Stimulated activated CD4-positive, alpha-beta T cell treated with anti-CD3 and anti-CD28 coated beads, Interleukin-1b, Interleukin-23, amount 100 ng/mL, for 48 hours (primary cell): ENCODE measurements at places on chromosomes 12 and 14.

DNA sequence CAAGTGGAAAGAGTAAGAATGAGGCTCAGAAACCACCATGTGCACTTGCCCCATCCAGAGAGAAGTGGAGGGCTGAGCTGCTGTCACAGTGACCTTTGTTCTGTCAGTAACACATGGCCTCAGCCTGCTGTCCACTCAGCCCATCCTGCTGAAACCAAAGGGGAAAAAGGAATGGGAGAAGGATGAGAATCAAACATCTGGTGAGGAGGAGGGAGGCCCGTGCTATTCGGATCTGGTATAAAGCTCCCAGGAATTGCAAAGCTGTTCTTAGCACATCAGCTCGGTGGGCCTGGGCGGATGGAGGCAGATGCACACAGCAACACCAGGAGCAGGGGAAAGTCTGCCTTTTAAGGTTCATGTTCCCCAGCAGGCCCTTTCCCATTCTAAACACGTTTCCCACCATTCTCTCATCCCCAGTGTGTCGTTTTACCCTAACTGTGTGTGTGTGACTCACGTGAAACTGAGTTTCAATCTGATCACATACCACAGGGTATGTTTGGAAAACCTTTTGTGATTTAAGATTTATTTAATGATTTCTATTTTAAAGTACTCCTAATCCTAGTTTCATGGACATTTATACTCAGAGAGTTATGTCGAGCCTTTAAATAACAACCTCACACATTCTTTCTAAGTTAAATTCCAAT is 36.8 kb downstream of the RTRAF start:
- no peak for DNase-seq

GRCh38 chr14:59438195-59438647 is 27.0 kb downstream of the GPR135 start:
- no peak for DNase-seq

DNA sequence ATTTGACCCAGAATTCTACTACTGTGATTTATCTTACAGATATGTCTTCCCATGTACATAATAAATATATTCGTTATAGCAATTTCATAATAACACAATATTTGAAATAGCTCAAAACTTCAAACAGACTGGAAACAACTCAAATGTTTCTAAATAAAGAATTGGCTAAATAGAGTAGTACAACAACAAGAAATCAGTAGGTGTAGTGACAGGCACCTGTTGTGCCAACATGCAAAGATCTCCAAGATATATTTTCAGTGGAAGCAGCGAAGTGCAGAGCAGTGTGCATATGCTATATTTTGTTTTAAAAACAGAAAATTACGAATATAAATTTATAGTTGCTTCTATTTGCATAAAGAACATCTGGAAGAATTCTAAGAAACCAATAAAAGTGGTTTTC is 60.9 kb downstream of the GRIP1 start:
- DNase-seq: no peak

GRCh38 chr14:66359500-66359899 is 126.7 kb upstream of the CCDC196 start:
- no peak for DNase-seq

DNA sequence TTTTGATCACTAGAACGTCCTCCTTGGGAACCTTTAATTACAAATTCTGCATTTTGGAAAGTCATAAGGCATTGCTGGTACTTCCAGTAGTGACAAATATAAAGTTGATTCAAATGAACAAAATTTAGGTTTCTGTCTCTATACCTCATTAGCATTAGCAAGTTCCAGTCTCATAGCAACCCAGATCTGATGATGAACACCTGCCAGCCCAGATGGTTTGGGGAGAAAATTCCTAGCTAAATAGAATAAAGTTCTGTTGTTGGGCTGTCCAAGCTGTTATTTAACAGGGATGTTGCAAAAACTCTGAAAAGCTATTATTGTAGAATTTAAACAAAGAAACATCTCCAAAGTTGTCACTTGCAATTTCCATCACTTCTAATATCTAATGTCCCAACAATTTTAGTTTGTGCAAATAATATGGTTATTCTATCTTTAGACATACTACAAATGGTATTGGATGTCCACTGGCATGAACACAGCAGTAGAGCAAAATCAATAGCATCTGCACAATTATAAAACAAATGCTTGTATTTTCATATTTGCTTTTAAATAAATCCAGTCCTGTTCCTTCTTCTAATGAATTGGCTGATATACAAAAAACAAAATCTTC is 299.4 kb downstream of the SLC16A7 start:
- no peak for DNase-seq

DNA sequence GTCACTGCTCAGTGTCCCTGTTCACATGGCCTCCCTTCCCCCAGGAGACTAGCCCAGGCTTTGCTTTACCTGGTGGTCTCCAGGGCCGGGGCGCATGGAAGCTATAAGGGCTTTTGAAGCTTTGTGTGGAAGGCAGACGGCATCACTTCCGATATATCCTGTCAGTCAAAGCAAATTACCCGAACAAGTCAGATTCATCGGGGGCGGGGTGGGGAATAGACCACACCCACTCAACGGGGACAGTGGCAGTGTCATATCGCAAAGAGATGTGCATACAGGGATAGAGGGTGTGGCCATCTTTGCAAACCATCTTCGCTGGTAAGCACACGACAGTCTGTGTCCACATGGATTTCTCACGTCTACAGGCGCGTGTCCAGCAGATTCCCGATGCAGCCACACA is 127.3 kb downstream of the GLT1D1 start:
- no peak for DNase-seq

DNA sequence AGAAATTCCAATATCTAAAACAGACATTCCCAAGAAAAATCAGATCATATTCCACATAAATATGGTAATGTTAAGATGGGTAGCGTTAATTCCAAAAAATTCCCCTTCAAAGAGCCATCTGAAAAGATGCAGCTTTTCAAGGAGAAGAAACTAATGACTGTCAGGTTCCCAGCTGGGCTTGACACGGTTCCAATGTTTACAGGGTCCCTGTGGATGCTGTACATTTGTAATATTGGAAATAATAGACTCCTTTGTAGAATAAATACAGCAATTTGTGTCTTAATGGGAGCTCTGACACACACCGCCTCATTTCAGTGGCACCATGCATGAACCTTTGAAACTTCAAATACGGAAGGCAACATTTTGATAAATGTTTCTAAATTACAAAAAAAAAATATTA is 140.6 kb downstream of the ITPR2 start:
- DNase-seq: no peak

DNA sequence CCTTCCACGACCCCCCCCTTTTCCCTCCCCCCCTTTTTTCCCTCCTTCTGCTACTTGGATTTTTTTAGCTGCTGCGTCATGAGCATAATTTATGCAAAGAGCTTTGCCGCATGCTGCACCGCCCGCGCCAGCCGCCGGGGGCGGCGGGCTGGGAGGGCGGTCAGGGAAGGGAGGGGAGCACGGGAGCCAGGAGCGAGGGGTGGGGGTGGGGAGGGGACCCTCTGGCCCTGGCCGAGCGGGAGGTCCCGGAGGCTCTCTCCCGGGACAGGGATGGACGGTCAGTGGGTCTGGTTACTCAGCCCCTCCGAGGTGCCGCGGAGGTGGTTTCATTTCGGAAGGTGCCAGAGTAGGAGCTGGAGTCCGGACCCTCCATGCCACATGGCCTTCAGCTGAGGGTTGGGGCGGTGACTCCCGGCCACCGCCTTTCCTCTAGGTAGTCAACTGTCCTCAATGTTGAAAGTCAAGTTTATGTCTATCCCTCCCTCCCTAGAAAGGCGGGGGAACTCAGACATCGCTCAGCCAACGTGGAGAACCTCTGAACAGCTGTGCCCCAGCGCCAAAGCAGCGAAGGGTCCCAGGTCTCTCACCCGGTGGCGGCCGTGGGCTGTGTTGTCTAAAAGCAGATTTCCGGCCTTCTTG is at the start of gene POU6F1:
TSS of gene POU6F1 (minus strand) at position 95 of the 639 bp plus-strand sequence. CDS start 11,226 bp downstream, outside the sequence.
- peak; percentile 63 for DNase-seq

- no peak for DNase-seq
Observed at GRCh38 chr14:64450255-64450654, 15.0 kb upstream of the AKAP5 start.

DNA sequence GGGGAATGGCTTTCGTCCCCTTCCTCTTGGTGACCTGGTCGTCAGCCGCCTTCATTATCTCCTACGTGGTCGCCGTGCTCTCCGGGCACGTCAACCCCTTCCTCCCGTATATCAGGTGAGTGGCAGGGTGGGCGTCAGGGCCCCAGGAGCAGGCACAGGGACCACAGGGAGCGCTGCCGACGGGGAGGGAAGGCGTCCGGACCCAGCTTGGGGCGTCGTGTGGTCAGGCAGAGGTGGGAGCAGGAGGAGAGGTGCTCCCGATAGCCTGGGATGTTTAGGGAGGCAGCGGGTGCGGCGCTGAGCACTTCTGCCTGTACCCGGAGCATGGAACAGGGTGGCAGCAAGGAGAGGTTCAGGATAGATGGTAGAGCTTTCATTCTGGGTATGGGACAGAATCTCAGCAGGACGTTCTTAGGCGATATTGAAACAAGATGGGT is 444 bp downstream of the DRAM1 start:
- DNase-seq: no peak

DNA sequence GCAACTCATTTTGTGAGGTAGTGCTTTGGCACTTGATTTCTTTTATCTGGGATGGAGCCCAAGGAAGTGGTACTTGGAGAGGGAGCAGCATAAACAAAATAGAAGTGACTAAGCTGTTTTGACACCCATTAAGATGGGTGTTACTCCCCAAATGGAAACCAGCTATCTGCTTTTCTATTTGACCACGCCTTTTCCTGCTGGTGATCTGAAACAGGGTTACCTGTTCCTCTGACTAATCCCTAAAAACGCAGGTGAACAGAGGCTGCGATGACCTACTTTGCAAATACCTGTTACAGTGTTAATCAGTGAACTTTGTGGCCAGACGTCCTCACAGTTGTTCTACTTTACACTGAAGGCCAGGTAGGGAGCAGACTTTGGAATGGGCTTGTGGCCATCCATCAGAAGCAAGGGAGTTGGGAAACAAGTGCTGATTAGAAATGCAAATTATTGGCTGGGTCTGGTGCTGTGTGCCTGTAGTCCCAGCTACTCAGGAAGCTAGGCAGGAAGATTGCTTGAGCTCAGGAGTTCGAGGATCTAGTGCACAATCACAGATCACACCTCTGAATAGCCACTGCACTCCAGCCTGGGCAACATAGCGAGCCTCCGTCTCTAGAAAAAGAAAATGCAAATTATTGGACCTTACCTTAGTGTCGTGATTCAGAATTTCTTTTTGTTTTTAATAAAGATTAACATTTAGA is 58.3 kb upstream of the HECTD1 start:
- DNase-seq: no peak

DNA sequence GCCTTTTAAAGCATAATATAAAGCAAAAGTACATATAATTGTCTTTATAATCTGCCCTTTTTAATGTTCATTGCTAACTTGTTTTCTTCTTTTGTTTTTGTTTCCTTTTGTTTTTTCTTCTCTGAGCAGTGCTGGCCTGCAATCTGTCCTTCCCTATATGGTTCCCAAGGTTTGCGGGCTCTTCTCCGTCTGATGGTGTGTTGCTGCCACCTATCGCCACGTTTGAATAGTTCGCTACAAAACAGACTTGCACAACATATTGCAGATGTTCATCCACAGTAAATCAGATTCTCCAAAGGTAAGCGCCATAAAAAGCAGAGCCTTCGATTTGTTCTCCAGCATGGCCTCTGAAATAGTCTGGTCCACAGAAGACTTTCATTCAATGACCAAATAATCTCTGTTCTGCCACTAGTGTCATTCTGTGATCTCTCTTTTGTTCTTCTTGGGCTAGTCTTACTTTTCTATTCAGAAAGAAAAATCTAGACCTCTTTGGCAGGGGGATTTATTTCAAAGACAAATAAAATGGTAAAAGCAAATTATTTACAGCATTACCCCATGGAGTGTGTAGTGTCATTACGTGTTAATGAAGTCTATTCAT is 33.5 kb downstream of the C12orf50 start:
- DNase-seq: peak; percentile 20

DNA sequence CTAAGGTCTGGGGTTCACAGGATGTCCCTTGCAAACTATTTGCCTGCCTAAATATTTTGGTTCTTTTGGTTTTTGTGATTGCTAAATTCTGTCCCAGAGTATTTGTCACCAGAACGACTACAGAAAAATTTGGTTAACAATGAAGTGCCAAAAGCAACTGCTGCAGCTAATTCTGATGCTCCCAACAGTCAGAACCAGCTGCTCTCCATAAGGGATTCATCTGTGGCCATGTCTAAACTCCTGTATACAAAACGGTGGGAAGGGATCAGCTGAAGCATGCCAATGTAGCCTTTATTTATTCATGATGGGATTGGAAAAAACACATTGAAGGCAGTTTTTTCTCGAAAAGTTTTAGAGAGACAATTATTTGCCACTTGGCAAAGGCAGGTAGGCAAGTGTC is 29.3 kb upstream of the PELI2 start:
- no peak for DNase-seq

- DNase-seq: no peak
Observed at GRCh38 chr12:23115984-23116383, 491.0 kb downstream of the ETNK1 start.

DNA sequence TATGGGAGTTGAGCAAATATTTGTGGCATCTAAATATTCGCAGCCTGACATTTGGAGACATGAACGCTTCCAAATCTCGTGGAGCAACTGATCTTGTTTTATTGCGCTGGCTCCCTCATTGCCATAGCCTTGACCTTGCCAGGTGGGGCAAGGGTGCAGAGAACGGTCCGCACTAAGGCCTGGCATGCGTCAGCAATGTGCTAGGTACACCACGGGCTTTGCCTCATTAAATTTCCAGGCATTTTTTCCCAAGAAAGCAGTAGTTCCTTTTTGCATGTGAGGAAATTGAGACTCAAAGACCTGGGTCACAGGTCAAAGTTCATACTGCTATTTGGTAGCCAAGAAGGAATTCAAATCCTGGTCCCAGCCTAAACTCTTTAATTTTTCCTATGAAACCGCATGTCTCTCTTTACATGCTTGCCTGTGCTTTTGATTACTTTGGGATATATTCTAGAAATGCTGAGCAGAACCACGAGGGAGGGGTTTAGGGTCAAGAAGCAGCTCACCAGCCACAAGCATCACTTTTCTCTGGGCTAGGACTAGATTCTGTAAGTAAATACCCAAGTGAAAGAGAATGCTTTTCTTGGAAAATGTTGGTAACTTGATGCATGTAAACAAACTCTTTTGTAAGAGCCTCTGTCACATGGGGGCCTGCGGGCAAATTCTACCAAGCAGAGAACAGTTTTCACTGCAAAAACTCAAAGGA is 891.6 kb downstream of the VRK1 start:
- no peak for DNase-seq

DNA sequence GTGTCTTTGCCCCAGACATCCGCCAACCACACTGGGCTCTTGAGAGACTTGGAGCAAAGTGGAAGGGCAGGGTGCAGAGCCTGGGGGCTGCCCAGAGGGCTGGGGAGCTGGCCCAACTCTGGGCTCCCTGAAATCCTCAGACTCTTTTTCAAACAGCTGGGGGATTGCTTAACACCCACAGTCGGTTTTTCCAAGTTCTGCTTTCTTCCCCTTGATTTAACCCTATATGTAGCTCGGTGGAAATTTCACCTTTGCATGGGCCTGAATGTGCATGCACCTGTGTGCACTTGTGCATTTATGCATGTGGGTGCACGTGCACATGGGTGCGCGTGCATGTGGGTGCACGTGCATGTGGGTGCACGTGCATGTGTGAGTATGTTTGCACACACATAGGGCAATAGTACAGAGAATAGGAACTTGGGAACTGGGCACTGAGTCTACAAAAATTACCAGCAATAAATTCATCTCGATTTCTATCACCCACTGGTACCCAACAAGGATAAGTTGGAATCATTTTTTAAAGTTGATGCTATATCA is 52.3 kb upstream of the RFLNA start:
- no peak for DNase-seq
